ENCODE measurements at places on chromosomes 1 and 21.

DNA sequence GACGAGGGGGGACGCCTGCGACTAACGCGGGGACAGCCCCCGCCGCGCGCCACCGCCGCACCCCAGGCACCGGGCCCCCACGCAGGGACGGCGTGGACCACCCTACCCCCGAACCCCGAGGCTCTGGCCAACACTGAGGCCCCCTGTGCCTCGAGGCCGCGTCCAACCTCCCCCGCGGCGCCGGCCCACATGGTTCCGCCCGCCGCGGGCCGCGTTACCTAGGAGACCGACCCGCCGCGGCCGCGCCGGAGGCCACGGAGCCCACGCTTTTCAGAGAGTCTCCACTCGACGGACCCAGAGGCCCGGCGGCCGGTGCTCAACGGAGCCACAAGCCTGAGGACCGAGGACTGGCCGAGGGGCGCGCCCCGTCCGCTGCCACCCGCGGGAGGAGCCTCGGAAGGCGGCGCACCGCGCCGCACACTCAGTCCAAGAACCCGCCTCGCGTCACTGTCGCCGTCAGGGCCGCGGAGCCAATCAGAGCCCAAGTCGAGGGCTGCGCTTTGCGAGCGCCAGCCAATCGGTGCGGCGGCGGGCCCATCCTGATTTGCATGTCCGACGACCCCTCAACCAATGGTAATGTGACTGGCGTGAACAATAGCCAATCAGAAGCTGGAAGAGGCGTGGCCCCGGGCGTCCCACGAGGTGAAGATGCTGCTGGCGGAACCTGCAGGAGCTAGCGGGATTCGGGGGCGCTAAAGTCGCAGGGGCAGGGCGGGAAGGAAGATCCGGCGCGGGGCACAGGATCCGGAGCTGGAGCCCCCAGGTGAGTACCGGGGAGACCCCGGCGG is at the start of gene NPHP4:
Gene NPHP4 (minus strand): TSS at position 400 of the 788 bp plus-strand sequence. CDS start 6,136 bp downstream, outside the sequence.
- H3K27ac ChIP-seq, result peak within 1 kb of the TSS; percentile 86
- H3K4me1 ChIP-seq, result peaks cover 23% of the 10 kb centered on the region
- H3K4me3 ChIP-seq, result peak within 1 kb of the TSS; percentile 99
- H3K27me3 ChIP-seq, result no peaks in the 10 kb centered on the region
- no peaks in the 10 kb centered on the region for H3K36me3 ChIP-seq
- peak; percentile 98 for DNase-seq

DNA sequence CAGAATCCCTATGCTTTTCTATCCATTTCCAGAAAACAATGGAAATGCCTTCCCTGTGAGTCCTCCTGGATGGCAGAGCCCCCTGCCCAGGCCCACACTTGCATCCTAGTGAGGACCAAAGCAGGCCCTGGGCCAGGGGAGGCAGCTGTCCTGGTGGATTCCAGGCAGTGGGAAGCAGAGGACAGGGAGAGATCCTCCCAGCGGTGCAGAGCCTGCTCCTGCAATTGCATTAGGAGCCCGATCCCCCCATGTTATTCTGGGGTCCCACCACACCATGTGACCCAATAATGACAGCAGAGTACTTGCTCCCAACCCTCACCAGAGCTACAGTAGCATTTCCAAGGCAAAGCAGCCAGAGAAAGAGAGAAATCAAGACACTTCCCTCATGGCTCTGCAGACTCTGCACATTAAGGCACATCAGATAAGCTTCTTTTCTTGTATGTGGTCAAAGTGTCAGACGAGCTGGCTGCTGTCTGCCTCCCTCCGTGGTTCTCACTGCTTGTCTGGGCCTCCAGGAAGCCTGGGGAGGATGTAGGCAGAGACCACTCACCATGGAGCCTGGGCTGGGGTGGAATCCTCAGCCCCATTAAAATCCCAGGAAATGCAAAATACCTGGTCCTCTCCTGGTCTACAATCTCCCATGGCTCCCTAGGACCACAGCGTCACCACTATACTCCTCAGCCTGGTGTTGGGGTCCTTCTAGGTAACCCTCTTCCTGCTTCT is 54.9 kb upstream of the RUNX3 start:
- no peaks in the 10 kb centered on the region for H3K4me1 ChIP-seq
- H3K36me3 ChIP-seq, result no peaks in the 10 kb centered on the region
- no peaks in the 10 kb centered on the region for H3K27me3 ChIP-seq
- H3K4me3 ChIP-seq, result no peak overlapping the region
- no peak for DNase-seq

DNA sequence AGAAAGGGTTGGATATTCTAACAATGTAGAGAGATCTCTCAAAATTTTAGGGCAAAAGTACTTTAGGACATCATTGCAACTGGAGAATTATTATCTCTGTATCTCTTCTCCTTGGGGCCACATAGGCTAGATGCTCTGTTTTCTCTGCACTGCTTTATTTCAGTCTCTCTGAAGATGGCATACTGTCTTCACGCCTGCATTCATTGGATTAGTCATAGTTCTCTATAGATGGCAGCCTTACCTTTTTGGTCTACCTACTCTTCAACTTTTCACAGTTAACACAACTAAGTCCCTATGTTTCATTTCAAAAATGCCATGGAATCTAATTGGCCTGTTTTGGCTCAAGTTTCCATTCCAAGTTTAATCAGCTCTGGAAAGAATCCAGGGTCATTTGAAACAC is 1623.3 kb upstream of the B3GALT2 start:
- no peak overlapping the region for H3K27ac ChIP-seq
- no peaks in the 10 kb centered on the region for H3K27me3 ChIP-seq
- H3K4me3 ChIP-seq, result no peak overlapping the region
- no peaks in the 10 kb centered on the region for H3K4me1 ChIP-seq

GRCh38 chr1:206557636-206558473 is 50.5 kb downstream of the RASSF5 start:
- peak overlapping the region; percentile 75 for H3K4me3 ChIP-seq
- peak overlapping the region; percentile 15 for H3K27ac ChIP-seq
- DNase-seq, result no peak

- no peaks in the 10 kb centered on the region for H3K27me3 ChIP-seq
- H3K36me3 ChIP-seq, result no peaks in the 10 kb centered on the region
- H3K27ac ChIP-seq, result no peak overlapping the region
These were observed 25.0 kb downstream of the DLGAP3 start for GRCh38 chr1:34904236-34905097.

GRCh38 chr1:34265396-34265795 is 88.7 kb downstream of the C1orf94 start:
- H3K27me3 ChIP-seq, result no peaks in the 10 kb centered on the region
- H3K27ac ChIP-seq, result no peak overlapping the region
- DNase-seq, result no peak
- no peaks in the 10 kb centered on the region for H3K36me3 ChIP-seq

DNA sequence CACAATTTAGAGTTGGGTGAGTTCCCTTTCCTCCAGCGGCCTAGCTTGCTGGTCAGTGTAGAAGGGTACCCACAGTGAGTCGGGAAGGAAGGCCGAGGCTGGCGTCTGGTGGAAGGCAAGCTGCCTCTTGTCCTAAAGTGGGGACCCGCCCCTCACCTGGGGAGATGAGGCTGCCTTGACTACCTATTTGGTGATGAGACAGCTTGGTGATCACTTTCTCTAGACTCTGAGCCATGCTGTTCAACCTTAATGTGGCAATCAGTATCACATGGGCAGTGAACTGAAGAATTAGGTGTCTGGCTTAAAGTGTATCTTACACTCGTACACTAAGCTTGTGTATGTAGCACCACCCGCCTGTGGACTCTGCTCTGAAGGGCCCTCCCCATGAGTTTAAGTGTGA is 100.7 kb downstream of the COLGALT2 start:
- H3K36me3 ChIP-seq, result no peaks in the 10 kb centered on the region
- no peak for DNase-seq
- H3K27me3 ChIP-seq, result no peaks in the 10 kb centered on the region
- H3K4me1 ChIP-seq, result peaks cover 10% of the 10 kb centered on the region

DNA sequence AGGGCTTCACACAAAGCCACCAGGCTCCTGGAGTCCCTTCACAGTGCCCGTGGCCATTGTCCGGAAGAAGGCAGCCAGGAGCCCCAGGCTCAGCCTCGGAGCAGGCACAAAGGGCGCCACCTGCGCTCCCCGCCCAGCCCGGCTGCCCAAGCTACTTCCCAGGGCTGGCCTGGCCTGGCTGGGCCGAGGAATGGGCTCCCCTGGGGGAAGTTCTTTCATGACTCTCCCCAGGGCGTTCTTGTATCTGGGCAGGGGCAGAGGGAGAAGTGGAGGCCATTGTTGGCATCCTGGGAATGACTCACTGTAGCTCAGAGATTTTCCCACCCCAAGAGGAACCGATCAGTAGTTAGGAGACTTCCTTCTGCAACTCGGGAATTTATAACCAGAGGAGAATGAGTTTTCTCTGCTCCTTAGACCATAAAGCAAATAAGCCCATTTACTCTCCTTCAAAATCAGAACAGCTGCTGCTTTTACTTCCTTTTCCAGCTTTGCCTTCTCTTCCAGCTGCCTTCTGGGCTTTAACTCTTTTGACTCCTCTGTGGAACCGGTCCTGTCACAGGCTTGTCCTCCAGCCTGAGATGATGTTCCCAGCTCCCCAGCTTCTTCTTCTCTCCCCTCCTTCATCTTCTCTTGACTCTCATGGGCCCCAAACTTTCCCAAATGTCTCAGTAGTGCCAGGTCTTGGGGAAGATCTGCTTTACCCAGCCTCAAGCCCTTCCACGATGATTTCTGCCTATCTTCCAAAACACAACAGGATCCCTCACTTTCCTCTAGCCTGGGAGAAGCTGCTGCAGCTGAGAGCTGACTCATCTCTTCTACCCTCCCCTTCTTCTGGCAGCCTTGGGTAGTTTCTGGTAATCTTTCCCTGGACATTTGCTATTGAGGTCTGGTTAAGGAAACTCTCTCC is 118.7 kb upstream of the CD34 start:
- peaks cover 40% of the 10 kb centered on the region for H3K36me3 ChIP-seq
- H3K27ac ChIP-seq, result peak overlapping the region; percentile 79
- peak overlapping the region; percentile 28 for H3K4me3 ChIP-seq

DNA sequence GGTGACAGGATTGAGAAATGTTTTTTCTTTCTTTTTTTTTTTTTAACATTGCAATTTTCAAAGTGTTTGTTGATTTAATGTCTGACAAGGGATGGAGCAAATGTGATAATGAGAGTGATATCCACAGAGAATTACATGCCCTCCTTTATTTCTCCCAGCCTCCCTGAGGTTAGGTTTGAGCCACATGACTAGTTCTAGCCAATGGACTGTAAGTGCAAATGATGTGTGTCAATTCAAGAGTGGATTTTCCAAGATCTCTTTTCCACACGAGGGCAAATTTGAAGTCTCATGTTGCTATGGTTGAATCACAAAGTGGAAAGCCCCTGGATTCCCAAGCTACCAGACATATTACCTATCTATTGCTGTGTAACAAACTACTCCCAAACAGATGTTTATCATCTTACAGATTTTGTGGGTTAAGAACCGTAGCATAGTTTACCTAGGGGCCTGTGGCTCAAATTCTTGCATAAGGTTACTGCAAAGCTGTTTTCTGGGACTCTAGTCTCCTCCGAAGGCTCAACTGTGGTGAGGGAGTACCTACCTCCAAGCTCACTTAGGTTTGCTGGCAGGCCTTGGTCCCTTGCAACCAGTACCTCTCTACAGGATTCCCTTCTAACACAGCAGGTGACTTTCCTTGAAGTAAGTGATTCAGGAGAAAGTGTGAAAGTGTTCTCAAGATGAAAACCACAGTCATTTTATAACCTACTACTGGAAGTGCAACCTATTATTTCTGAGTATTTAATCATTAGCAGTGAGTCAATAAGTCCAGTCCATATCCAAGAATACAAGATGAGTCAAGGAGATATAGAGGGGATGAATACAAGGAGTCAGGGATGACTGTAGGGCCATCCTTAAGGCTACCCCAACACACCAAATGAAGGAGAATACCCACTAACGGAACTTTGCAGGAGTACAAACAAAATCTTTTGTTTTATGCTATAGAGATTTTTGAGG is 533.6 kb downstream of the PTPRC start:
- H3K27ac ChIP-seq, result no peak overlapping the region
- no peaks in the 10 kb centered on the region for H3K36me3 ChIP-seq
- no peaks in the 10 kb centered on the region for H3K27me3 ChIP-seq
- H3K4me3 ChIP-seq, result no peak overlapping the region

DNA sequence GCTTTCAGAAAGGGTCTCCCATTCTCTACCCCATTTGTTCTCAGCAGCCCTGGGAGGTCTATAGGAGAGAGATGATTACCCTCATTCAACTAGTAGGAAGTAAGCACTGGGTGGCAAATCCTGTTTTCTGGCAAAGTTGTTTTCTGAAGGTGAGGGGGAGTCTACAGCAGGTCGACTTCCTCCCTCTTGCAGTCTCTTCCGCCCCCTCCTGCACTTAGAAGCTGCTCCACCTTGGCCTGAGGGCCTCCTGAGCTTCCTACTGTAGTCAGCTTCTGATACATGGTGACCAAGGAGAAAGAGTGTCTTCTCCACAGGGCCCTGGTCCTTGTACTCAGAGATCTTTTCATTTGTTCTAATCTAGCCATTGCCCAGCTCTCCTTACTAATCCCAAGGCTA is 93.1 kb downstream of the RGL1 start:
- DNase-seq, result no peak
- no peaks in the 10 kb centered on the region for H3K27me3 ChIP-seq
- no peak overlapping the region for H3K4me3 ChIP-seq
- H3K27ac ChIP-seq, result no peak overlapping the region

DNA sequence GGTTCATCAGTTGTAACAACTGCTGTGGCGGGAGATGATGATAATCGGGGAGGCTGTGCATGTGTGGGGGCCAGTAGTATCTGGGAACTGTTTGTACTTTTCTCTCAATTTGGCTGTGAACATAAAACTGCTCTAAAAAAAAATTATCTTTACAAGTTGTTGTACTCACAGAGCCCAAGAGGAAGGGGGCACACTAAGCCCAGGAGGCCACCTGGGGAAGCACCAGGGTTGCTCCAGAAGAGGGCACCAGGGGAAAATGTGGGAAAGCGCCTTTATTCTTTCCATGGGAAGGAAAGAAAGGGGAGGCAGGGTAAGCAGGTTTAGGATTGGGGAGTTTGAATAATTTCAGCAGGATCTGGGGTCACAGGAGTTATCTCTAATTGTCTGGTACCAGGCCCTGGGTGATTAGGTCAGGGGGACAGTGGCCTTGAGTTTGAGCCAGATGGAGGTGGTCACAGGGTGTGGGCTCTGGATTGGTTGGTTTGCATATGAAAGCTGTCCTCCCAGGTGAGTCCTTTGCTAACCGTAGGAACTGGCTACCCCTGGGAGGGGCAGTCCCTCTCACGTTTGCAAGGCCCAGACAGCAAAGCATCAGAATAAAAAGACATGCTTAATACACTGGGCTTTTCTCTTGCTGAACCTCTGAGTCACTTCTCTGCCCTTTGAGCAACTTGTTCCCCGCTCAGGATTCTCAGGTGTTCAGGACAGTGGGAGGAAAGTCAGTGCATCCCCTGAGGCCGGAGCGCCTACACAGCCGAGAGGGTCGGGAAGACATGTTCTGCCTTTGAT is 11.2 kb downstream of the MYOC start:
- H3K36me3 ChIP-seq, result no peaks in the 10 kb centered on the region
- H3K27ac ChIP-seq, result no peak overlapping the region
- no peak overlapping the region for H3K4me3 ChIP-seq
- peaks cover 11% of the 10 kb centered on the region for H3K4me1 ChIP-seq
- H3K27me3 ChIP-seq, result no peaks in the 10 kb centered on the region
- DNase-seq, result no peak

- no peaks in the 10 kb centered on the region for H3K27me3 ChIP-seq
- H3K4me1 ChIP-seq, result peaks cover 20% of the 10 kb centered on the region
- no peak overlapping the region for H3K4me3 ChIP-seq
- no peak for DNase-seq
- H3K36me3 ChIP-seq, result no peaks in the 10 kb centered on the region
These were observed 17.8 kb downstream of the SLC16A1 start for GRCh38 chr1:112938210-112938609.
